ENCODE measurements at places on chromosomes 6 and 20.

GRCh38 chr6:80480421-80481157, 374.1 kb downstream of the BCKDHB start:
- no peak for DNase-seq

DNA sequence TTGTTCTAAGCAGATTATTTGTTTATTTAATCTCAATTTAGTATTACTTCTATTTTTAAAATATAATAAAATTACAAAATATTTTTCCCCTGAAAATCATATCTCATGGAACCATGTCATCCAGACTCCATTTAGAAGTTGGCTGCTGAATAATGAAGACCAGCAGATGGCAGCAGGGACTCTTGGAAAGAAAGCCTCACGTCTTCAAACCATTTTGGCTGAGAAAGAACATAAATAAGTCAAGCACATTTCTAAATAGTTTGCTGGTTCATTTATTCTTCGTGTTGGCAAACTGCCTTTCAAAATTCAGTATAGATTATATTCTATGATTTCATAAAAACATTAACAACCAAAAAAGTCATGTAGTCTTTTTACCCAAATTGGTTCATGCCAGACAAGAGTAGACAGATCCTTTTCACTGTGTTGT, 71.7 kb downstream of the RCAN2 start:
- DNase-seq: no peak

GRCh38 chr20:57250607-57251343, 15.7 kb downstream of the BMP7 start:
- no peak for DNase-seq

GRCh38 chr20:4929686-4930397, 71.5 kb downstream of the SLC23A2 start:
- DNase-seq: no peak

GRCh38 chr6:41439524-41440418, 104.4 kb downstream of the NCR2 start:
- DNase-seq: no peak

GRCh38 chr6:125044066-125044465, 81.8 kb downstream of the RNF217 start:
- DNase-seq: no peak

GRCh38 chr6:36083446-36083845, 46.9 kb upstream of the MAPK13 start:
- no peak for DNase-seq

GRCh38 chr6:40948570-40948969, 90.5 kb downstream of the UNC5CL start:
- no peak for DNase-seq

GRCh38 chr20:25188218-25188617, 7.3 kb upstream of the ENTPD6 start:
- DNase-seq: no peak

GRCh38 chr6:33824461-33825154, 20.8 kb upstream of the MLN start:
- DNase-seq: no peak

GRCh38 chr6:41457303-41457670, 88.9 kb upstream of the FOXP4 start:
- DNase-seq: no peak

GRCh38 chr20:24584538-24585356, 115.3 kb downstream of the SYNDIG1 start:
- no peak for DNase-seq

GRCh38 chr6:7742223-7742785, 16.4 kb downstream of the BMP6 start:
- DNase-seq: no peak

GRCh38 chr6:116405138-116405537, 34.4 kb downstream of the DSE start:
- no peak for DNase-seq

GRCh38 chr20:63911176-63911575, 16.2 kb downstream of the DNAJC5 start:
- DNase-seq: peak; percentile 6
